Mesothelial cell of epicardium (in vitro differentiated cells): ENCODE measurements at places on chromosomes 6 and 20. TPM values are rescaled to one million over a fixed set of nuclear protein-coding genes. Genes with fewer than 3 reads are reported as not detected.

- no peaks in the 10 kb centered on the region for H3K27me3 ChIP-seq
- H3K4me1 ChIP-seq = no peaks in the 10 kb centered on the region
- no peak overlapping the region for H3K27ac ChIP-seq
- no peak for DNase-seq
- H3K4me3 ChIP-seq = no peak overlapping the region
- no peaks in the 10 kb centered on the region for H3K36me3 ChIP-seq
These were observed 86.5 kb upstream of the SCP2D1 start for GRCh38 chr20:18727032-18727508.

GRCh38 chr6:151412909-151413308 is 21.6 kb upstream of the ZBTB2 start:
- DNase-seq = no peak
- H3K27me3 ChIP-seq = no peaks in the 10 kb centered on the region
- peaks cover 62% of the 10 kb centered on the region for H3K36me3 ChIP-seq
- no peak overlapping the region for H3K27ac ChIP-seq
- H3K4me3 ChIP-seq = no peak overlapping the region

DNA sequence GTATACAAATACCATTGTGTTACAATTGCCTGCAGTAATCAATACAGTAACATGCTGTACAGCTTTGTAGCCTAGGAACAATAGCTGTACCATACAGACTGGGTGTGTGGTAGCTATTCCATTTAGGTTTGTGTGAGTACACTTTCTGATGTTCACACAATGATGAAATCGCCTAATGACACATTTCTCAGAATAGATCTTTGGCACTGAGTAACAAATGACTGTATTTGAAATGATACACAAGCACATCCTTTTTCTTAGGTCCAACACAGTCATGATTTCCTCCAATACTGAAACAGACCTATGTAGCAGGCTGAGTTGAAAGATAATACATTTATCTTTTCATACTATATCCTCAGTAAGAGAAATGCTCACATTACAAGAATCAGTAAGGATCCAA is 13.9 kb downstream of the KHDRBS2 start:
- H3K27me3 ChIP-seq = no peaks in the 10 kb centered on the region
- no peak for DNase-seq
- no peak overlapping the region for H3K4me3 ChIP-seq
- no peak overlapping the region for H3K27ac ChIP-seq

DNA sequence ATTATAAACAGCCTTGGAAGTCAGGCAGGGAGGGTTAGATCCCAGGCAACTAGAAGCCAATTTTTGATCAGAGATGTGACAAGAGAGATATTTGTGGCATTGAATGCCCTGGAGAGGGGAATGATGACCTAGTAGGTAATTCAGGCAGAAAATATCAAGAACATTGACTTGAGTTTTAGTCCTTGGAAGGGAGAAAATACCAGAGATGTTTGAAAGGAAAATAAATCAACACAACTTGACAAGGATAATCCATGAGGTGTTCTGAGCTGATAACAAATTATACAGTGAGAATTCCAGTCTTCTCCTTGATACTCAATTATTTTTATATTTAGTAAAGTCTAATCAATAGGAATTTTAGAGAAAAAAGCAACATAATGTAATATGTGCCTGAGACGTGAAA is 10.6 kb upstream of the MARCKS start:
- no peak for DNase-seq
- H3K27ac ChIP-seq = no peak overlapping the region
- peaks cover 33% of the 10 kb centered on the region for H3K4me1 ChIP-seq
- no peak overlapping the region for H3K4me3 ChIP-seq
- no peaks in the 10 kb centered on the region for H3K36me3 ChIP-seq

DNA sequence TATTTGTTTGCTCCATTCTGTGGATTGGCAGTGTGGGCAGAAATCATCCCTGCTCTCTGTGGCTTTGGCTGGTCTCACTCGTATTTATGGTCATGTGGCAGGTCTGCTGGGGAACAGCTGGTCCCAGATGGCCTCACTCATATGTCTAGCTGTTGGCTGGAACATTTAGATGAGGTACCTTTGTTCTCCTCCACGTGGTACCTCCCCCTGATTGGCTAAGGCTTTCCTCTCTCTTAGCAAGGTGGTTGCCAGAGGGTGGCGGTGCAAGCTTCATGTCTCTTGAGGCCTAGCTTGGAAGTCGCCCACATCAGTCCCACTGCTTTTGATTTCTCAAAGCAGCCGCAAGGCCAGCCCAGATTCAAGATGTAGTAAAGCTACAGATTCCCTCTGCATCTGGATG is 348.5 kb upstream of the BTBD3 start:
- H3K4me1 ChIP-seq = no peaks in the 10 kb centered on the region
- no peak for DNase-seq
- no peaks in the 10 kb centered on the region for H3K36me3 ChIP-seq
- H3K4me3 ChIP-seq = no peak overlapping the region

- no peaks in the 10 kb centered on the region for H3K27me3 ChIP-seq
- H3K4me3 ChIP-seq = no peak overlapping the region
- no peak overlapping the region for H3K27ac ChIP-seq
- H3K36me3 ChIP-seq = peaks cover 4% of the 10 kb centered on the region
- no peak for DNase-seq
- peaks cover 23% of the 10 kb centered on the region for H3K4me1 ChIP-seq
These were observed 293.9 kb downstream of the KIF16B start for GRCh38 chr20:16279320-16279719.

- no peak overlapping the region for H3K27ac ChIP-seq
- H3K27me3 ChIP-seq = peaks cover 21% of the 10 kb centered on the region
- H3K36me3 ChIP-seq = peaks cover 2% of the 10 kb centered on the region
- H3K4me1 ChIP-seq = peaks cover 20% of the 10 kb centered on the region
- H3K4me3 ChIP-seq = no peak overlapping the region
- no peak for DNase-seq
These were observed 111.0 kb downstream of the TBXT start for GRCh38 chr6:166056637-166057036.

GRCh38 chr20:5836569-5836968 is 86.4 kb downstream of the SHLD1 start:
- H3K27ac ChIP-seq = peak overlapping the region; percentile 93
- no peak for DNase-seq
- peaks cover 3% of the 10 kb centered on the region for H3K36me3 ChIP-seq
- H3K27me3 ChIP-seq = no peaks in the 10 kb centered on the region
- H3K4me3 ChIP-seq = no peak overlapping the region
- H3K4me1 ChIP-seq = peaks cover 30% of the 10 kb centered on the region

The ROMO1 gene
- 105 to 107 TPM (median 105 TPM) in 3 replicates for total RNA-seq
